Caki2 (cell line): ENCODE measurements at places on chromosomes 13 and 19. TPM values are rescaled to one million over a fixed set of nuclear protein-coding genes. Genes with fewer than 3 reads are reported as not detected.

DNA sequence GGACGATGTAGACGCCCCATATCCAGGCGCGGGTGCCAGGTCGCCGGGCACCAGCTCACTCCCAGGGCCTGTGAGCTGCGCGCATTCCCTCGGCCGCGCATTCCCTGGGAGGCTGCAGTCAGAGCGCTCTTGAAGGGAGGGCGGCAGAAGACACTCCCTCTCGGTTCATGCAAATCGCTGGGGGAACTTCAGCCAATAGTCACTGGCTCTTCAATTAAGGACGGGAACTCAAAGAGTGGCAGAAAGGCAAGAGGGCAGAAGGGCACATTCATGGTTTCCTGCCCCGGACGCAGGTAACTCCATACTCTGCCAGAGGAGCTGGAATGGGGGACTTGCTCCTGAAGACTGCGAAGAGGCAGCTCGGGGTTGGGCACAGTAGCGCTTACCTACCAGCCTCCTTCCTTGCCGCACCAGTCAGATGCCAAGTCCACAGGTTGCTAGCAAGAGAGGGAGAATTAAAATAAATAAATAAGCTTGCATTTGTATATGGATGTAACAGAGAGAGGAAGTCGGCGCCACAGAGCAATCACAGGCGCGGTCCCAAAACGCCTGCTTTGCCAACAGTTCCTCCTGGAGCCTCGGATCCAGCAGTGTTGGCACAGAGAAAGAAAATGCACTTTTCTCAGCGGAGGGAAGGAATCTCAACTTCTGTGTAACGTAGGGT is 459 bp downstream of the PCDH20 start:
- peak; percentile 83 for DNase-seq

DNA sequence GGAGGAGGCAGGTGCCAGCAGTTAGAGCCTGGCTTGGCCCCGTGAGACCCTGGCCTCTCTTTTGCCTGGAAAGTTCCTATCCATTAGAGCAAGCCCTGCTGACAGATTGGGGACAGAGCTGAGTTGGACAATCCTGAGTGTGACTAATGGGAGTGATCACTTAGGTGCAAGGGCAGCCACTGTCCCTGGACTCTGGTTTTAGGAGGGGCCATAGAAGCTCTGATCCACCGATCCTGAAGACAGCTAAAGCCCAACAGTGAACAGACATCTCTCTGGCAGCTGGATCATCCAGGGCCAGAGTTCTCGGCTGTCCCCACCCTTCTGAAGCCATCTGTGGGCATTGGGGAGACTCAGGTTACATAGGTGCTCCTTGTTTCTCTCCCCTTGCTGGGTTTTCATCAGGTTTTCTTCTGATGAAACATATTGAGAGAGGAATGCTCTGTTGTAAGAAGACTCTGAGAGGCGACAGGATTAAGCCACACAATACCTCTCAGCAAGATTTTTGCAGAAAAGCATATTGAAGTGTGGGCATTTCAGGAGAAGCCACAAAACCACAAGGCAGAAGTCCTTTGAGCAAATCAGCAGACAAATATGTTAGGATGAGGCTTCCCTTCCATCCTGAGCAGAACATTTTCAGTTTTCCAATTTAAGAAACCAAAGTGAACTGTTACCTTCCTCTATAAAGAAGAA is 288.0 kb upstream of the MAB21L1 start:
- DNase-seq: no peak

GRCh38 chr13:72726726-72727416 is 558 bp downstream of the MZT1 start:
- DNase-seq: no peak

GRCh38 chr19:1754636-1755466 is 1.5 kb downstream of the ONECUT3 start:
- no peak for DNase-seq

MISP gene
- 3.9 and 9.6 TPM in 2 replicates for total RNA-seq

DNA sequence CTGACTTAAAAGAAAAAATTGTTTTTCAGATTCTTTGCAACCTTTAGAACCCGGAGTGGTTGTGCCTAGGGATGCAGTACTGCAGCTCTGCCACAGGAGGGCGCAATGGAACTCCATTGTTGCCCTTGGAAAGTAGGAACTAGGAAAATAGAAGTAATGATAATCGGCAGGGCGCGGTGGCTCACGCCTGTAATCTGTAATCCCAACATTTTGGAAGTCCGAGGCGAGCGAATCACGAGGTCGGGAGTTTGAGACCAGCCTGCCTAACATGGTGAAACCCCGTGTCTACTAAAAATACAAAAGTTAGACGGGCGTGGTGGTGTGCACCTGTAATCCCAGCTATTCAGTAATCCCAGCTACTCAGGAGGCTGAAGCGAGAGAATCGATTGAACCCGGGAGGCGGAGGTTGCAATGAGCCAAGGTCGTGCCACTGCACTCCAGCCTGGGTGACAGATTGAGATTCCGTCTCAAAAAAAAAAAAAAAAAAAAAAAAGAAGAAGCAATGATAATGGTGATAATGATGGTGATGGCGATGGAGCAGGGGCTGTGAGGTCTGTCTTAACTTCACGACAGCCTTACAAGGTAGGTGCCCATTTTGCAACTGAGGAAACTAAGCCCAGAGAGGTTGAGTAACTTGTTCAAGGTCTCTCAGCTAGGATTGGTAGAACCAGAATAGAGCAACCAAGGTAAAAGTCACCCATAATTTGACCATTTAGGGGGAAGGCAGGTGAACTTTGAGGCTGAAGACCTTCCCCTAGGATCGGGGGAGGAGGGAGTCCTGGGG is 5.5 kb upstream of the ADAMTS10 start:
- no peak for DNase-seq

- no peak for DNase-seq
Observed at GRCh38 chr13:61128850-61129645, 286.6 kb downstream of the PCDH20 start.

HSD17B14 gene
- total RNA-seq: 33.6 and 56.7 TPM in 2 replicates

GRCh38 chr13:107216046-107216755 is 648.3 kb upstream of the ARGLU1 start:
- no peak for DNase-seq

OR4F17 gene
- total RNA-seq: not detected in 2 replicates

DNA sequence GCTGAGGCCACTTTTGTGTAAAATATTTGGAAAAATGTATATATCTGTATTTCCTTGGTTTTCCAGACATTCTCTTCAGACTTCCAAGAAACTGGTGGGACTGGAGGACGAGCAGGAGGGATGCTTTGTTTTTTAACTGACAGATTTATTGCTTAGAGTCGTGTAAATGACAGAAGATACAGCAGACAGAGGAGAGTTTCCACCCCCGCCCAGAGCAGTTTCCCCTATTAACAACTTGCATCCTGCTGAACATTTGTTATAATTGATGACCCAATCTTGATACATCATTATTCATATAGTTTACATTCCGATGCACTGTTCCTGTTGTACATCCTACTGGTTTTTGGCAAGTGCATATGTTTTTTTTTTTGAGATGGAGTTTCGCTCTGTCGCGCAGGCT is 7.1 kb upstream of the DOCK6 start:
- DNase-seq: no peak

NKPD1 gene
- total RNA-seq: not detected in 2 replicates

TEX101 gene
- total RNA-seq: not detected in 2 replicates

- no peak for DNase-seq
Observed at GRCh38 chr19:34171539-34171876, 796 bp upstream of the LSM14A start.

GRCh38 chr19:13036366-13036976 is 41.2 kb downstream of the NFIX start:
- DNase-seq: peak; percentile 30

DNA sequence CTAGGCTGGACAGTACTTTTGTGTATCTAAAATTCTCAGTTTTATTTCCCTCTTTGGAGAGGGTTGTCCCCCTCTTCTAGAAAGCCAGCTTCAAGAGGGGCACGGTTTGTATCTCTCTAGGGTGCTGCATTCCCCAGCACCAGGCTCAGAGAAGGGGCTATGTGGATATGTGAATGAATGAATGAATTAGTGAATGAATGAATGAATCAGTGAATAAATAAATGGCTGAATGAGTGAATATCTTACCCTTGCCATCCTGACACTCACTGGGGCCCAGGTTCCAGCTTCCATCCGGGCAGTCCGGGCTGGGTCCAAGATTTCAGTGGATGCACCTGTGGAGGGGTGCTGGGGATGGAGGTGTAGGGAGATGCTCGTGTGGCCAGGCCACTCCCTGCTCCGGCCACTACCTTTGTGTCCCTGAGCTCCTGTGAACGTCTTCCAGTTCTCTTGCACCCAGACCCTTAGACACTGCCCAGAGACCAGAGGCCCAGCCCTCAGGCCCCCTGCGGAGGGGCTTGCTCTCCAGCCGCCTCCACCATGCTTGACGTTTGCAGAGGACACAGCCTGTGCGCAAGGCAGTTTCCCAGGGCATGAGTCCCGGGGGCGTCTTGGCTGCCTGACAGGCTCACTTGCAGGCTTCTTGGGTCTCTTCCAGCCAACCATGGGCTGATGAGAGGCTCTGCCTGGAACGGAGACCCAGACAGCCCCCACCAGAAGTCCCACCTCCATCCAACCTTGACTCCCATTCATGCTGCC is 2.8 kb upstream of the KCNN1 start:
- no peak for DNase-seq

NLRP5 gene
- not detected in 2 replicates for total RNA-seq

DNA sequence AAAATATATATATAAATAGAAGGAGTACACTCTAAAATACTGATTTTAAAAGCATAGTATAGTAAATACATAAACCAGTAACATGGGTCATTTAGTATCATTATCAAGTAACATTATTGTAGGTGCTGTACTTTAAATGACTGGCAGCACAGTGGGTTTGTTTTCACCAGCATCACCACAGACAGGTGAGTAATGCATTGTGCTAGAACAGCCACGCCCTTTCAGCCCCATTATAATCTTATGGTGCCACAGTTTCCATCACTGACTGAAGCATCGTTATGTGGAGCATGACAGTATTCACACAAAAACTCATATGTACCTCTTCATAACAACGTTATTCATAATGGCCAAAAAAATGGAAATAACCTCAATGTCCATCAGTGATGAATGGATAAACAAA is 88.3 kb downstream of the DHRS12 start:
- no peak for DNase-seq

GRCh38 chr19:39194832-39195542 is 1.8 kb upstream of the NCCRP1 start:
- peak; percentile 66 for DNase-seq

DNA sequence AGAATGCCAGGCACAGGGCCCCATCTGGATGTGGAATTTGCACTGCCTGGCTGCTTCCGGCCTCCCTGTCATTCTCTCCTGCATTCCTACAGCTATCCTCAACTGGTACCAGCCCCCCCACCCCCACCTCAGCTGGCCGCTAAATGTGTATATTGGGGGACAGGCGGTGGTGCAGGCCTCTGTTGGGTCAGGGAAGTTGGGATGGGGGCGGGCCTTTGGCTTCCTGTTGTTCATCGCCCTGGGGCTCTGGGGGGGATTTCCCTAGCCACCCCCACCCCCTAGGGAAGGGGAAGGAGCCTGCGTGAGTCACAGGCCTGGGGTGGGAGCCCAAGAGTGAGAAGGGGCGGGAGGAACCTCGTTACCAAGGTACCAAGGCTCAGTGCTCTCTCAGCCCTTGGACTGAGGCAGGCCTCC is 10.6 kb downstream of the POU2F2 start:
- DNase-seq: no peak

RETN gene
- not detected in 2 replicates for total RNA-seq

DNA sequence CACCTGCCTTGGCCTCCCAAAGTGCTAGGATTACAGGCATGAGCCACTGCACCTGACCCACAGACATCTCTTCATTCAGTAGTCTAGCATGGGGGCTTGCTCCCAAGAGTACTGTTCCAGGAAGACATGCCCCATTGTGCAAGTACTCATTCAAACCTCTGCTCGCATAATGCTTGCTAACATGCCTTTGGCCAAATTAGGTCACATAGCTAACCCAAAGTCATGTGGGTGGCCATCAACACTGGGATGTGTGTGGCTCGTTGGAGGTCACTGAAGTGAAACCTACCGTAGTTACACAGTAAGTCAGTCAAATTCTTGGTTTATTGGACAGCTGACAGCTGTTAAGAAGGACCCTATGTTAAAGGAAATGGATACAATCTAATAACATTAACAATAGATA is 20.3 kb downstream of the RFXAP start:
- peak; percentile 55 for DNase-seq
